ENCODE measurements at places on chromosomes 16 and 17.

GRCh38 chr16:70675851-70676513, 9.9 kb downstream of the MTSS2 start:
- no peak for DNase-seq

- peak; percentile 11 for DNase-seq
Measured at GRCh38 chr17:11023639-11024479, 186.0 kb upstream of the PIRT start.

- no peak for DNase-seq
Measured at GRCh38 chr17:75024686-75025397, 12.4 kb downstream of the MRPL58 start.

DNA sequence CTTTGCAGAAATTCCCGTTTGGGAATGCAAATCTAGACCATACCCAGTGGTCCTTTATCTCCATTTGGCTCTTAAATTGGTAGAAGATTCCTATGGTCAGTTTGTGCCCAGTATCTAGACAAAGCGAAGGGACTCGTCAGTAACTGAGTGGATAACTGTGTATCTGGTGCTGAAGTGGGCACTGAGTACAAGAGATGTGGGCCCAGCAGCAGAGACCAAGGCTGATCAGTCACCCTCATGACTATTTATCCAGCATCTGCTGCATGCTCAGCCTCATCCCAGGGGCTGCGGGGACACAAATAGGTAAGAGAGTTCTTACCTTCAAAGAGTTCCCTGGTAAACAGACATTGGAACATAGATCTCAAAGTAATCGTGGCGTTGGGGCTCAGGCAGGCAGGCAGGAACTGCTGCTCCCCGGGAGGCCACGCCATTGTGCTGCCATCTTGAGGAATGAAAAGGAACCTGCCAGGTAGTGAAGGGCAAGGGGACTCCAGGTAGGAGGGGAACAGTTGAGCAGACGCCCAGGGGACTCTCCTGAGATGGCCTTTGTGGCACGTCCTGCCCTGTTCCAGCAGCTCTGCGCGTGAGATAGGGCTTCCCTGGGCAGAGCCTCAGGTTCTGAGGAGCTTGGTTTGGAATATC, 10.3 kb downstream of the NT5M start:
- no peak for DNase-seq

DNA sequence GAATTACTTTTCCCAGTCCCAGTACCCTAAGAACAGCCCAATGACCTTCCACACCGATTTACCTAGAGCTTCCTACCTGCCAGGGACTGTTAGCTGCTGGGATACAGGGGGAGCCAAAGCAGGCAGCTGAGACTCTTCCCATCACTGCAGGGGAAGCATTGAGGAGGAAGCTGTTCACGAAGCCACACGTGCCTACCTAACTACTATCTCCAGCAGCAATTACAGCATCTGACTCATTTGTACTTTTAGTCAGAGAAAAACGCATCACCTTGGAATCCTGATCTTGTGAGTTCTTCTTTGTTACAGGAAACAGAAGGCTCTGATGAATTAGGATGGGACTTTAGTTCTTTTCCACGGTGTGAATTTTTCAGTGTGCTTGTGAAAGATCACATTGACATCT, 113.7 kb upstream of the DHX40 start:
- DNase-seq, result no peak

- DNase-seq, result no peak
Measured at GRCh38 chr16:15031179-15031578, 24.7 kb downstream of the NTAN1 start.

DNA sequence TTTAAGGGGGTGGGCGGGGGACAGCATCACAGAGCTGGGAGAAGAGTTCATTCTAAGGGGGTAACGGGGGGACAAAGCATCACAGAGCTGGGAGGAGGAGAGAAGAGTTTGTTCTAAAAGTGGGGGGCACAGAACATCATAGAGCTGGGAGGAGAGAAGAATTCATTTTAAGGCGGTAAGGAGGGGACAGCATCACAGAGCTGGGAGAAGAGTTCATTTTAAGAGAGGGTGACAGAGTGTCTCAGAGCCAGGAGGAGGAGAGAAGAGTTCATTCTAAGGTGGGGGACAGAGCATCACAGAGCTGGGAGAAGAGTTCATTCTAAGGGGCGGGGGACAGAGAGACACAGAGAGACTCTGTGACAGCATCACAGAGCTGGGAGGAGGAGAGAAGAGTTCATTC, 27.8 kb downstream of the ENDOV start:
- DNase-seq, result no peak

- no peak for DNase-seq
Measured at GRCh38 chr17:8742819-8743218, 1.8 kb downstream of the CCDC42 start.

DNA sequence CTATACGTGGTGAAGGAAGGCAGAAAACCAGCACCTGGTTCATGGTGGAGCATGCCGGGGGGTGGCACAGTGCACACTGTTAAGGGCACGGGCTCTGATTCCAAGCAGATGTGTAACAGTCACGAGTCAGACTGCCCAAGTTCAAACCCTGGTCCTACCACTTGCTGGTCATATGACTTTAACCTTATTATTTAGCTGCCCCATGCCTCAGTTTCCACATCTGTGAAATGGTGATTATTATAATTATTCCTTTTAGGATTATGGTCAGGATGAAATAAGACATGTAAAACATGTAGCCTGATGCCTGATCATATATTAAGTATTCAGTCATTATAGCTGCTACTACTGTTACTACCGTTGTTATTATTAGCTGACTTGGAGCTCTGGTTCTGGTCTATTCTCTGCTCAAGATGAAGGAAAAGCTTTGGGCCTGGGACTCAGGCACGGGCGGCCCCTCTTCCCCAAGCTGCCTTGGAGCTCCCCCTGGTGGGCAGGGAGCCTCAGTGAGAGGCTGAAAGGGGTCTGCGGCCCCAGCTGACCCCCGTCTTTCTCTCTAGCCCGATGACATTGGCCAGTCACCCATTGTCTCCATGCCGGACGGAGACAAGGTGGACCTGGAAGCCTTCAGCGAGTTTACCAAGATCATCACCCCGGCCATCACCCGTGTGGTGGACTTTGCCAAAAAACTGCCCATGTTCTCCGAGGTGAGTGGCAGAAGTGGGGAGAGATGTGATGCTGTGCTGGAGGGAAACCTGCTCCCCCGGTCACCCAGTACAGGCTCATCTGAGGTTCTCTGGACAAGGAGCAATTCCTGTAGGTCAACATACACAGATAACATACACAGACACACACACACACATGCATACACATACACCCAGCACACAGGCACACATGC, 14.0 kb downstream of the NR1D1 start:
- peak; percentile 32 for DNase-seq

DNA sequence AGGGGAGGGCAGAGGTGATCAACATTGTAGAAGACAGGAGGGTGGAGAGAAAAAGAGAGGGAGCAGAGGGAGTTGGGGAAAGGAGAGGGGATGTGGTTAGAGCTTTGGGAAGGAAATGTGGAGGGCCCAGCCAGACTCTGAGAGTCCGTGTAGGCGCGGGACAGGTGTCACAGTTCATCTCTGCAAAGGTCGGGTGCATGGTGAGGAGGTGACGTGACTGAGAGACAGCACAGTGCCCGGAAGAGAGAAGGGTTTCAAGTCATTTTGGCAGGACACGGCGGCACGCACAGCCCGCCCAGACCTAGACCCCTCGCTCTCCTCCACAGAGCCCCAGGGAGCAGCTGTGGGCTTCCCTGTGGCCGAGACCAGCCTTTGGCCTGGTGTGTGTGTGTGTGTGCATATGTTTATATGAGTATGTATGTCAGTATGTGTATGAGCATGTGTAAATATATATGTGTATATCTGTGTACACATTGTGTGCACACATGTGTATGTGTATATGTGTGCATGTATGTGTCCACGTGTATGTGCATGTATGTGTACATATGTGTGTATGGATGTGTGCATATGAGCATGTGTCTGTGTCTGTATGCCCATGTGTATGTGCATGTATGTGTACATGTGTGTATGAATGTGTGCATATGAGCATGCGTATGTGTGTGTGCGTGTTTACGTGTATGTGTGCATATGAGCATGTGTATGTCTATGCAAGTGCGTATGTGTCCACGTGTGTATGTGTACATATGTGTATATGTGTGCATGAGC, 104.6 kb downstream of the SEC14L1 start:
- no peak for DNase-seq

DNA sequence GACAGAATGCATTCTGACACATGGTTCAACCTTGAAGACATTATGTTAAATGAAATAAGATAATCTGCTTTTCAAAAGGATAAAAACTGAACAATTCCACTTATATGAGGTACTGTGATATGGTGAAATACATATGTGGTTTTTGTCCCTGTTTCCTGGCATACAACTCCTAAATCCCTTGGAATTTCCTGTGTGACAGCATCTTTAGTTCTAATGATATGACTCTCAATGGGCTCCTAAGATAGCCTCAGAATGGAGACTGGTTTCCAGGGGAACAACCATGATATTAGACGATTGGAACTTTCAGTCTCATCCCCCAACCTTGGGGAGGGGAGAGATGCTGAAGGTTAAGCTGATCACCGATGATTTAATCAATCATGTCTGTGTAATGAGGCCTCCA, 37.7 kb upstream of the PHLPP2 start:
- peak; percentile 82 for DNase-seq

GRCh38 chr16:27154705-27155521, 48.4 kb upstream of the KDM8 start:
- peak; percentile 43 for DNase-seq

GRCh38 chr17:49229805-49230600, 584 bp downstream of the PHOSPHO1 start:
- DNase-seq, result no peak

DNA sequence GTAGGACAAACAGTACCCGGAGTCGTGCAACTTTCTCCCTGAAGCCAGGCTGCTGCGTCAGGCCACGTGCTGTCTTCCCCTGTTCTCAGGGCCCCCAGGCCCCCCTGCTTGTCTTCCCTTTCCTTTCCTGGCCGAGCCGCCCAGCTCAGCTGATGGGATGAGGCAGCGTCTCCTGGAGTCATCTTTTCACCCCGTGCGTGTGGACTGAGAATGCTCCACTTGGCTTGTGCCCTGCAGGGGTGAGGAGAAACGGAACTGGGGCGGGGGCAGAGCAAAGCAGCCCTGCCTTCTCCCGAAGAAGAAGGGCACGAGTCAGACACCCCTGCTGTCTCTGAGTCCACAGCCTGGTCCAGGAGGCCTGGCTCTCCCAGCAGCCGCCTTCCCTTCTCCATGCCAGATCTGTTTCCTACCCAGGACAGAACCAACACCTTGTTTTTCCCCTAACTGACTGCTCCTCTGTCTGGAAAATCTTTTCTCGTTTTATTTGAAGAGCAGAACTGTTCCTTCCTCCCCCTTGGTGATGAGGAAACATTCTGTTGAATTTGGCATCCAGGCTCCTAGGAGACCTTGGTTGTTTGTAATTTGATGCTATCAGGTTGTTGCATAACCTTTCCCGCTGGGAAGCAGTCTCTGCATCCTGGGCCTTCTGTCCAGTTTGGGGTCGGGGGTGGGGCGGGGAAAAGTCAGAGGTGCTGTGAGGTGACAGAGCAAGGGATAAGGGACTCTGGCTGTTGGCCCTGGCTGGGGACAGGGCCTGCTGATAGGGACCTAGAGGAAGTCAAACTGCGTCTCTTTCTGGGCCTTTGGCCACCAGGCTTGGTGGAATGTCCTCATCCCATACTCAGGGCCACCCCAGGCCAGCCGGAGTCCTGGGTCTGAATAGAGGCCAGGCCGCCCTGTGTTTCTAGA, 78.8 kb downstream of the WIPI1 start:
- peak; percentile 74 for DNase-seq

DNA sequence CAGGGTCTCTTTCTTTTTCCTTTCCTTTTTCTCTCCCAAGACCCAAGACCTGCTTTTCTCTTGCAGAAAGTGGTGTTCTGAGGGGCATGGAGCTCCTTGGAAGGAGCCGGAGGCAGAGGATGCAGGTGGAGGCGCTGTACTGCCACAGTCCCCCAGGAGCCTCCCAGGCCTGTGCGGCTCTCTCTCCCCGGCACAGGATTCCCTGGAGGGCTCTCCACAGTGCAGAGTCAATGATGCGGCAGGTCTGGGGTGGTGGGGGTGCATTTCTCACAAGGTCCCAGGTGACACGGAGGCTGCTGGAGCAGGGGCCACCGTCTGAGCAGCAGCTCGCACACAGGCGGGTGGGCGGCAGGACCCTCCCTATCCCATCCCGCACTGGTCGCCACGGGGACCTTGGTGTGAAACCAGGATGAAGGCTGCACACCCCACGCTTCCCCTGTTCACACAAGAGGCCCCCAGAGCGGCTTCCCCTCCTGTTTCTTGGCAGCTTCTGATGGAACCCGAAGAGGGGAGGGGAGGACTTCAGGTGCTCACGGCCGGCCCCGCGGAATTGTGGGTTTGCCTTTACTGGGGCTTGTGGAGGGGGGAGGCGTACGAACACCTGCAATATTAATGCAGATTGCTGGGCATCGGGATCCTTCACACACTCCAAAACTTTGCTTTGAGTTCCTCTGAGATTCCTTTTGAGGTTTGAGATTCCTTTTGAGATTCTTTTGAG, 186.9 kb downstream of the ENGASE start:
- DNase-seq, result no peak

GRCh38 chr17:4073983-4074830, 68.6 kb downstream of the ZZEF1 start:
- no peak for DNase-seq

DNA sequence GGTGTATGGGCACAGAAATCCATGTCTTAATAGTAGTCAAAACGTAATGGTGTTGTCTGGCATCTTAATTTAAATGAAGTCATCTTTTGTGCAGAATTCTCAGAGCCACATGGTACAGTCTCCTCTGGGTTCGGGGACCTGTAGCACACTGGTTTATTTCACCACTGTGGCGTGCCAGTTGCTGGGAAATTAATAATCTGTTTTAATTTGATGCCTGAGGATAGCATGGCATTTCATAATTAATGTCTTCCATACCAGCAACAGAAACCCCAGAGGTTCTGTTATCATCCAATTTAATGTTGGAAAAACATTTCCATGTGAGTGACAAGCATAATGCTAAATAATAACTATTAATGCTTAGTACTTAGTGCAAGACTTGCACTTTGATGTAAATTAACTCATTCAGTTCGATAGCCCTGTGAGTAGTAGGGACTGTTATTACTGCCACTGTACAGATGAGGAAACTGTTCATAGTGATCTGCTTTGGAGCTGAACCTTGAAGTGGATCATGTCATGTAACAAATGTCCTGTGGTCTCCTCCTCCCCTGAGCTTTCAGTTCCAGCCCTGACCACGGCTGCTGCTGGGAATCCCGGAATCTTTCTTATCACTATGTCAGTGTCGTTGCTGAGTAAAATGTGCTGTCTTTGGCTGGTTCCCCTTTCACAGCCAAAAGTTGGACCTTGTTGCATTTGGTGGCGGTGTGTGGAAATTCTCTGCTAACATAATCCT, 51.2 kb downstream of the SNX29 start:
- no peak for DNase-seq

GRCh38 chr16:69181-69580, 3.2 kb downstream of the RHBDF1 start:
- no peak for DNase-seq

GRCh38 chr17:3678095-3678820, 9.6 kb downstream of the EMC6 start:
- DNase-seq, result no peak
